ENCODE measurements at places on chromosomes 6 and 20.

DNA sequence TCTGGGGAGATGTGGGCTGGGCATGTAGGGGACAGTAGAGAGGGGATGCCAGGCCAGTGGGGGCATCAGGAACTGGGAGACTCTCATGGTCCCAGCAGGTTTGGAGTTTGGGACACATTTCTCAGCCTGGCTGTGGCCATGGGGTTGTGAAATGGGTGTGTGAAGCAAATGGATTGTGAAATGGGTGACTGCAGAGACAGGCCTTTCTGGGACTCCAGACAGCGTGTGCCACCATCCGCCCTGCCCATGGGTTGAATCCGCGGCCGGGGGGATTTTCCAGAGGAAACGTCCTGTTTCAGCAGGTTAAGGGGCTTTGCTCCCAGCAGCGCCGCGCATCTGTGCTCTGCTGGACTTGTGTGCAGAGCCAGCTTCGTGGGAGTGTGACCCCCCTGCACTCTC lies 3.7 kb upstream of the PMEPA1 start:
- no peak for DNase-seq

DNA sequence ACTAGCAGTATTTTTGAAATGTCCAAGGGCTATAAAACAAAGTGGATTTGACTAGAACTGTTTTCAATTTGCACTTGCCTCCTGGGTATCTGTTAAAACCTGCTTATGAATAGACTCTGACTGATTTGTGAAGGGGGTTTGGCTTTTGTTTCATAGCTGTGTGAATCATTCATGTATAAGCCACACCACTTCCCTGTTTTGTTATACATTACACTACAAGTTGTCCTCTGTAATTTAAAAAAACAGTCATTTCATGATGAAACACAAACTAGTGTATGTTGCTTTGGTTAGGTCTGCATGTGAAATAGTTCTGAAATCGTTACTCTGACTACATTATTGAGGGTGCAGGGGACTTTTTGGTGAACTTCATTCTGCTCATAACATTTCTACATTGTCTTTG lies 121.7 kb downstream of the NKAIN2 start:
- DNase-seq: peak; percentile 3

DNA sequence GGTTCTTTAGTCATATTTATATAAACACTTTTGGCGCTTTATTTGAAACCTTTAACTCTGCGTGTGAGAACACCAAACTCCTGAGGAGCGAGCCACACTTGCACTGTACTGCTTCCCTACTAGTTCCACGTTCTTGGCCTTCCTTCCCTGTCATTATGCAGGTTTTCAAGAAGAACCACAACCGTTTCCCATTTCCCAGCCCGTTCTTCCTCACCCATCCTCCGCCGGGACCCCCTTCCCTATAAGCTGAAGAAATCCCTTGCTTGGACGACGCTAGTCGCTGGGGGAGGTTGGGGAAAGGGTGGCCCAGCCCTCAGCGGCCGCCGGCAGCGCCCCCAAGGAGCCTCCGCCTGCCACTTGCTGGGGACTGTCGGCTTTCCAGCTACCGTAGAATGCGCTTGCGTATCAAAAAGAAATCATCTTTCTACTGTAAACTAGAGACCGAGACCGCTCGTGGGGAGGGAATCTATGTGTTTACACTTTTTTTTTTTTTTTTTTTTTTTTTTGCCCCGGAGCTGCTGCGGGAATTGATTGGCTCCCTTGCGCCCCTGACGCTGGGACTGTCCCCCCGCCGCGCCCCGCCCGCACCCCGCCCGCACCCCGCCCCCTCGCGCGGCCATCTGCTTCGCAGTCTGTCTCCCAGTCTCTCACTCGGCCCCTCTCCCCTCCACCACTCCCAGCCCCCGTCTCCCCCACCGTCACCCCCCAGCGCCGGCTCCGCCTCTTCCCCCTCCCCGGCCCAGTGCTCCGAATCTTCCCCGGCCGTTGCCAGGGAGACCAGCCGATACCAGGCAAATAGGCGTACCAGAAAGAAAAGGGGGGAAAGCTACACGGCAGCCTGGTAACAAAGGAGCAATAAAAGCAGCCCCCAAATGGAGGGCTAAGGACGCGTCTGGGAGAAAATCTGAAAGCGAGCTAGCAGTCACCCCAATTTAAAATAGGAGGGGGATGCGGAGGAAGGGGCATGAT lies 2.3 kb upstream of the MARCKS start:
- DNase-seq: no peak

DNA sequence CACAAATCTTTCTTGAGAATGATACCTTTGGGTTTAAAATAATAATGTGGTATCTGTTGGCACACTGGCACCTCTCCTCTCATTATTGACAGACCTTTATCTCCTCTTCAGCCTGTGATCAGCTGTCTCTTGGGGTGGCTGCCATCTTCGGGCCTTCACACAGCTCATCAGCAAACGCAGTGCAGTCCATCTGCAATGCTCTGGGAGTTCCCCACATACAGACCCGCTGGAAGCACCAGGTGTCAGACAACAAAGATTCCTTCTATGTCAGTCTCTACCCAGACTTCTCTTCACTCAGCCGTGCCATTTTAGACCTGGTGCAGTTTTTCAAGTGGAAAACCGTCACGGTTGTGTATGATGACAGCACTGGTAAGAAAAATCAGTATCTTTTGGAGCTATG lies 232.8 kb downstream of the GRIK2 start:
- DNase-seq: no peak

DNA sequence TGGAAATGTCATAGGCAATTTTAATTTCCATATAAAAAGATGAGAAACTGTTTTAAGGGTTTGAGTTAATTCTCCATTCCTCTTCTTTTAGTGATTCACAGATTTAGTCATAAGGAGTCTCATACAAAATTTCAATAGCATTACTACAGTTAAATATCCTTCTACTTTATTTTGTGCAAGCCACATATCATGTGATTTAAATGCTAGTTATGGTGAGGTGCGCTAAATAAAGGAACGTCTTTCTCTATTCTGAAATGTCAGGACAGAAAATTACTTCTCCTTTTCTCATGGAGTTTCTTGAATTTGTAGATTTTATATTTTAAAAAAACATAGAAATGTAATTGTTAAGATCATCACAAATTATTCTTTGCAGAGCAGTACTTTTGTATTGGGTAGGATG lies 50.0 kb upstream of the SUPT3H start:
- no peak for DNase-seq

- DNase-seq: peak; percentile 36
Measured at GRCh38 chr6:44415873-44416502, 28.5 kb downstream of the CDC5L start.

DNA sequence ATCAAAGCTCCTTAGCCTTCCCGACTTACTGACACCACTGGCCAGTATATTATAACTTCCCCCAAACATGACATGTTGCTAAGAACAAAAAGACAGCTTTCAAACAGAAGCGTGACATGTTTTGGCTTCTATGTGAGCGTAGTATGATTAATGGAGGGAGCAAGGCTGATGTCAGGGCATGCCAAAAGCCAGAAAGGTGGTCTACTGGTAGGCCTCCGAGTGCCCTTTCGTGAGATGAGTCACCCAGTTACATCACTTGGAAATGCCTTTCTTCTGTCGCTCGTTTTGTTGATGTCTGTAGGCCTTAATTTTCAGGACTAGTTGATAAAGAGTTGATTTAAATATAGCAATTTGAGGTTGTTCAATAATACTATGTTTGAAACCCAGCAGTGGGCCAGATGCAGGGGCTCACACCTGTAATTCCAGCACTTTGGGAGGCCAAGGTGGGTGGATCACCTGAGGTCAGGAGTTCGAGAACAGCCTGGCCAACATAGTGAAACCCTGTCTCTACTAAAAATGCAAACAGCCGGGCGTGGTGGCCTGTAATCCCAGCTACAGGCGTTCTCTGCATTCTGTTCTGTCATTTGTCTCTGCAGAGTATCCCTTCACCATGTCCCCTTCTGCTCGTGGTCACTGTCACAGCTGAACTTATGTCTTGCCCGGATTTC lies 53.3 kb downstream of the CNKSR3 start:
- no peak for DNase-seq

DNA sequence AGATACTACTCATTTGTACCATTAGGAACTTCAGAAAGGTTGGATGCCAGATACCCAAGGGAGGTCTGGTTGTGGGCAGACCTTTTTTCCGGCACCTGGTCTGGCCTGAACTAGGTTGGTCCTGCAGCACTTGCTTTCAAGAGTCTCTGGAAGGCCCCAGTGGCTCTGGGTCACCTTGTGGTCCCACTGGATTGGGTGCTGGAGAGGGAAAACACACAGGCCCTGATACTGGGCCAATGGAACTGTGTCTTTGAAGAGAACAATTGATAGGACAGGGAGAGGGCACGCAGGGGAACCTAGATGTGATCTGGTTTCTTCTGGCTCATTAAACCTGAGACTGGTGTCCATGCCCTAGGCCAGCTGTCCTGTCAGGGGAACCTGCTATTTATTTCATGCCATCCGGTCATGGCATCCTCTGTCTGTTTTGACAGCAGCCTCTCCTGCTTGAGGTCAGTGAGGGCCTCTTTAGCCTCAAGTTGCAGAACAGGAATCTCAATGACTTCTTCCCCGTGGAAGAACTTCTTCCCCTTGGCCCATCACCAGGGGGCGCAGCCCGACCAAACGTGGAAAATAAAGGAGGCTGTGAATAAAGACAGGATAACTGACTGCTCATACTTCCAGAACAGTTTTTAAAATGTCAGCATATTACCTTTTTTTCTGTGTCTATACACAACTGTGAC lies 25.0 kb downstream of the TAF8 start:
- peak; percentile 61 for DNase-seq

DNA sequence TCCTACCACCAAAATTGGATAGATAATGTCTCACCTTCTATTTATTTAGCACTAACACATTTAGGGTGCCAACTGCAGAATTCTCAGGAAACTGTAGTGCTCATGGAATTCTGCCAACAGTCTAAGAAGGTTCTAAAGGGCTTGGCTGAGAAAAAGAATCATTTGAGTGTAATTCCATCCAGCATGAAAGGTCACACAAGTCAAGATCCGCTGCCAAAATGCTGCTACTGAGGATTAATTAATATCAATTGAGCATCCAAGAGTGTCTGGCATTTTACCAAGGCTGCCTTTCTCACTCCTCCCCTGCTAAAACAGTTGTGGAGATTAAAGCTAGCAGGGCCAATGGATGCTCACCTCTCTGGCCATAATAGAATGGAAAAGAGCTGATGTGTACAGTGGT lies 112.7 kb downstream of the FHL5 start:
- DNase-seq: no peak

DNA sequence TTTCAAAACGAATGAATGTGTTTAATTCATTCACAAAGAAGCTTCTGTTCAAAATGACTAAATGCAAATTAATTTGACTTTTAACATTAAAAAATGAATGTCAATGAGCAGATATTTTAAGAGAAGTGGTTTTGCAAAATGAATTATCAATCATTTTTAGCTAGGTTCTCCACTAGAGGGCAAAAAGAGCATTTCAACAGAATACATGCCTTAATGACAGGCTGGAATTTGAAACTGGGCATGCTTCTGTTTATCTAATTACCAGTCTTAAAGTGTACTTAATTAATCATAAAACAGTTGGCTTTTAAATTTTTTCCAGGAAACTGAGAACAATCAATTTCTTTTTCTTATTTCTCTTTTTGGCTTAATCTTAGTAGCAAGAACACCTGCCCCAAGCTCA lies 63.8 kb upstream of the TINAG start:
- DNase-seq: no peak

- no peak for DNase-seq
Measured at GRCh38 chr6:51865996-51866395, 221.4 kb downstream of the PKHD1 start.

- no peak for DNase-seq
Measured at GRCh38 chr6:167161851-167162467, 4.2 kb upstream of the GPR31 start.

- no peak for DNase-seq
Measured at GRCh38 chr6:51024126-51024525, 205.5 kb downstream of the TFAP2B start.

DNA sequence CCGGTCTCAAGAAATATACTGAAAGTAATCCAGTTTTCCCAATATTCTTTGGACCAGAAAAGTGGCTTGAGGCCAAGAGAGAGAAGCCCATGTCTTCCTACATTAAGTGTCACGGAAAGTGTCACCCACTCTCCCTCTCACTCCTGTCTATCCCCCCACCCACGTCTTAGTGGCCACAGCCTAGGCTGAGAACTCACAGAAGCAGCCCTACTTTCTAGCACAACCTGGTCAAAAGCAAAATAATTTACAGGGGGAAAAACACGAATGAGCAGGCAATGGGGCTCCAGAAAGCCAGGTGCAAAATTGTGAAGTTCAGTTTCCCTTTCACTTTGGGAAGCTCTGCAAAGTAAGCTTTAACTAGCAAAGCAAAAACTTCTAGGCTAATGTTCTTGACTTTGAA lies 118.0 kb downstream of the OPRM1 start:
- no peak for DNase-seq

DNA sequence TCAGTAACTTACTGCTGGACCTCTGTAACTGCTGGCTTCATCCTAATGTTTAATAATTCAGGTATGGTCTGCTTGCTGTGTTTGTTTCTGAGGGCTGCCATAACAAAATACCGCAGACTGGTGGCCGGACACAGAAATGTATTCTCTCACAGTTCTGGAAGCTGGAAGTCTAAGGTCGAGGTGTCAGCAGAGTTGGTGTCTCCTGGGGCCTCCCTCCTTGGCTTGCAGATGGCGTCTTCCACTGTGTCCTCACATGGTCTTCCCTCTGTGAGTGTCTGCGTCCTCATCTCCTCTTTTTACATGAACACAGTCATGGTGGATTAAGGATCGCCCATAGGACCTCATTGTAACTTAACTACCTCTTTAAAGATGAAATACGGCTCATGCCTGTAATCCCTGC lies 389.7 kb upstream of the JARID2 start:
- DNase-seq: no peak

GRCh38 chr6:39852324-39852723 lies 60.1 kb downstream of the DAAM2 start:
- DNase-seq: no peak

GRCh38 chr6:155132617-155133016 lies 131.2 kb upstream of the CLDN20 start:
- no peak for DNase-seq

- no peak for DNase-seq
Measured at GRCh38 chr6:34904990-34905613, 16.0 kb downstream of the ANKS1A start.

DNA sequence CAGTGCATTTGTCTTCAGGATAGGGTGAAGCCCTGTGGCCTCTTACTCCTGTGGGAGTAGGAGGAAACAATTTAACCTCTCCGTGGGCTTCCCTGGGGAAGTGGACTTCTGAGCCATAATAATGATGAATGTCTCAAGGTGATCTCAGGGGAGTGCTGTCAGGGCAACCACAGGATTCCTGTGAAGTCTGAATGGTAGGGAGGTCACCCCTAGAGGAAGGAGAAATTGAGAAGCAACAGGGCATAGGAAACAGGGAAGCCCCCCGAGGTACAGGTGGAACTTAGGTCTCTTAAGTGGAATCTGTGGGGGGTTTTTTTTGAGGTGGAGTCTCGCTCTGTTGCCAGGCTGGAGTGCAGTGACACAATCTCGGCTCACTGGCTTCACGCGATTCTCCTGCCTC lies 26.9 kb downstream of the STK35 start:
- DNase-seq: no peak

- no peak for DNase-seq
Measured at GRCh38 chr6:46926481-46926880, 4.7 kb upstream of the ADGRF5 start.
